ENCODE measurements at places on chromosomes 2 and 18. TPM values are rescaled to one million over a fixed set of nuclear protein-coding genes. Genes with fewer than 3 reads are reported as not detected.

The LRP1B gene
- total RNA-seq = 3.2 TPM

The SERPINB7 gene
- total RNA-seq = not detected

The RESP18 gene
- not detected for total RNA-seq

DNA sequence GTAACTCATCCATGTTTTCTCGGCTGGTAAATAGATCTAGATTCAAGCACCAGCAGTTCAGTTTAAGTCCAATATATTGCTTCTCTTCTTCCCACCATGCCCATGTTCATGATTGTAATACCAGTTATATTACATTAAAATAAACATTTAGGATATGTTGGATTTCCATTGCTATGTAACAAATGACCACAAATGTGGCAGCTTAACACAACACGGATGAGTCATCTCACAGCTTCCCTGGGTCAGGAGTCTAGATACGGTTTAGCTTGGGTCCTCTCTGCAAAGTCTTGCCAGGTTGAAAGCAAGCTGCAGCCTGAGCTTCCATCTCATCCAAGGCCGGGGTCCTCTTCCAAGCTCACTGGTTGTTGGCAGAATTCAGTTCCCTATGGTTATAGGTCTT lies 39.4 kb upstream of the SMAD2 start:
- no peaks in the 10 kb centered on the region for H3K36me3 ChIP-seq
- H3K27ac ChIP-seq = no peak overlapping the region
- H3K4me1 ChIP-seq = no peaks in the 10 kb centered on the region
- H3K4me3 ChIP-seq = no peak overlapping the region
- DNase-seq = no peak

DNA sequence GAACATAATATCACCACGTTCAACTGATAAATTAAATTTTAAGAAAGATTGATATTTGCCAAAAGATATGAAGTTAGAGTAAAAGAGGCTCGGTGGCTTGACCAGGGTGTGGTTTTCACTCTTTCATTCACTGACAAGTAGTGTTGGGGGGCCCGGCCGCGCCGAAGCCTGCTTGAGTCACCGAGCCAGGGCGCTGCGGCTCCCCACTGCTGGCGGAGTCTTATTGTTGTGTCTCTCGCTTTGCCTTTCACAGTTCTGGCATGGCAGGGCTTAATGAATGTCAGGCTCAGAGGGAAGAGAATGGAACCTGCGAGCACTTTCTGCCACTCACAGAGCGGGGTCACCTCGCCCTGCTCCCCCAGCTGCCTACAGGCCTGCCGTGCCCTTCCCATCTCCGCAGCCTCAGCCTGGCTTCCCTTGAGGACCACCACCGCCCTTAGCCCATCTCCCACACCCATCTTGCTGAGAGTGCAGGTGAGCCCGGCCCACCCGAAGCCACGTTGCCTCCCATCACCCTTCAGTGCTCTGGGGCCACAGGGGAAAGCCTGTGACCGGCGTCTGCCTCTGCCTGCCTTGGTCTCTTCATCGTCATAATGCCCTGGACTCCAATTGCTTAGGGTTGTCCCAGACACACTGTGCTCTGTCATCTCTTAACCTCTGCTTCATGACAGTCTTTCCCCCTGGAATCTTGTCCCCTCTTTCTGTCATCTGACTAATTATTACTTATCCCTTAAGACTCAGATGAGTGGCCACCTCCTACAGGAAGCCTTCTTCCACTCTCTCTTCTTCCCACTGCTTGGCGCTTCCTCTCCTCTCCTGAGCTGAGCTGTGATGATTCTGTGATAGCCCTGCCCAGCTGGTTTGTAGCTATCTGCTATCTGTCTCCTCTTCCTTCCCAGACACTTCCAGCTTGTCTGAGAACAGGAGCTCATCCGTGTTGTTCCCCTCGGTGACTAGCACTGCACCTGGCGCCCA lies 142.5 kb downstream of the FAM210A start:
- no peak overlapping the region for H3K27ac ChIP-seq
- no peak for DNase-seq
- no peak overlapping the region for H3K4me3 ChIP-seq

- H3K27me3 ChIP-seq = no peaks in the 10 kb centered on the region
- peak overlapping the region; percentile 99 for H3K27ac ChIP-seq
- peak overlapping the region; percentile 85 for H3K4me3 ChIP-seq
- no peaks in the 10 kb centered on the region for H3K36me3 ChIP-seq
- DNase-seq = peak; percentile 87
- H3K4me1 ChIP-seq = no peaks in the 10 kb centered on the region
Observed at GRCh38 chr2:109613081-109613921, 465 bp downstream of the SEPTIN10 start.

All from sigmoid colon (tissue), 7 donors.